ENCODE measurements at places on chromosomes 5 and 9.
A peak's percentile ranks its signal among the peaks of the same experiment; 100 is the strongest.

DNA sequence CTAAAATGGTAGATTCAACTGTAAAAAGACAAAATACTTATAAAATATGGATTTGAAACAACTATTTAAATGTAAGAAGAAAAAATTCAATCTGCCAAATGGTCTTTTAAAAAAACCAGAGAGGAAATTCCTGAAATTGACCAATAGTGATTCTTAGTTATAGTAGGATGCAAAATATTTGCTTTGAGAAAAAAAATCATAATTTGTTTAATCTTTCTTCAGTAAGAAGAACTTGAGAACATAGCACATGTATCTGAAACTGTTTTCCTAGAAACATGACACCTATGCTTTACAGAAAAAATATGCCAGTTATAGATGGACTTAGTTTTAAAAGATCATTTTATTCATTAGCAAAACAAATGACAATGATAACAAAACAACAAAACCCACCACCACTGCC is 186.9 kb upstream of the CD180 start:
- DNase-seq, result no peak

DNA sequence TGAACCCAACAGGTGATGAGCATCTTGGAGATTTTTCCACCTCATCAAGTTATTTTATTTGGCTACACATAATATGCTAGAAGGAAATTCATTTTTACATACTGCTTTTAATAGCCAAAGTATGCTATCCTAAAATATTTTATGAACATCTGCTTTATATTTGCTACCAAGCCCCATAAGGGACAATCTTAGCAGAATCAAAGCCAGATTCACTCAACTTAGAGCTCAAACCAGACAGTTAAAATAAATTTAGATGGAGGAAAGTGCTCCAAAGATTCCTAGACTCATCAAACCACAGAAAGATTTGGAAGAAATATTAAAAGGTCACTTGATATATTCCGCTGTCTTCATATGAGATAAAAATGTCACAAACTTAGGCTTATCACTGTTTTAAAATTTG is 637.1 kb upstream of the CCNG1 start:
- no peak for DNase-seq

- no peak for DNase-seq
Observed at GRCh38 chr9:126796758-126797157, 8.1 kb upstream of the ZBTB43 start.

- DNase-seq, result no peak
Observed at GRCh38 chr9:122789256-122790046, 718 bp downstream of the OR5C1 start.

DNA sequence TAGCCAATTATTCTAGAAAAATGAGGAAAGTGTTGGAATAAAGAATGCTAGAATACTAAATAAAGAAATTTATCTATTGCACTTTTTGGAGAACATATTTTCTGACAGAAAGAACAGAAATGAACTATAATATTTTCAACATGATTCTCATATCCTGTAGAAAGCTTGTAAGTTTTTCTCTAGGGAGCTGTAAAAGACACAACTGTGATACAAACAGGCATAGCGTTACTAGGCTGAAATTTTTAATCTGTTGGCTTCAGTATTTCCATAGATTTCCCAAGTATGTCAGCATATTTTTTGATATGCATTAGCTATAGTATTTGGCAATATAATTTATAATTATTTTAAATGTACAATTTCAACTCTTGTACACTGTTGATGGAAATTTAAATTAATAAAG is 31.3 kb downstream of the ANXA1 start:
- no peak for DNase-seq

- DNase-seq, result no peak
Observed at GRCh38 chr9:109172935-109173334, 5.9 kb upstream of the FRRS1L start.

GRCh38 chr5:159774476-159775031 is 141.7 kb upstream of the ADRA1B start:
- no peak for DNase-seq

GRCh38 chr5:139648205-139649081 is at the start of gene CXXC5:
TSS of gene CXXC5 (plus strand) at chr5:139648349. CDS start at chr5:139680524, 32,175 bp downstream.
- peak; percentile 53 for DNase-seq

DNA sequence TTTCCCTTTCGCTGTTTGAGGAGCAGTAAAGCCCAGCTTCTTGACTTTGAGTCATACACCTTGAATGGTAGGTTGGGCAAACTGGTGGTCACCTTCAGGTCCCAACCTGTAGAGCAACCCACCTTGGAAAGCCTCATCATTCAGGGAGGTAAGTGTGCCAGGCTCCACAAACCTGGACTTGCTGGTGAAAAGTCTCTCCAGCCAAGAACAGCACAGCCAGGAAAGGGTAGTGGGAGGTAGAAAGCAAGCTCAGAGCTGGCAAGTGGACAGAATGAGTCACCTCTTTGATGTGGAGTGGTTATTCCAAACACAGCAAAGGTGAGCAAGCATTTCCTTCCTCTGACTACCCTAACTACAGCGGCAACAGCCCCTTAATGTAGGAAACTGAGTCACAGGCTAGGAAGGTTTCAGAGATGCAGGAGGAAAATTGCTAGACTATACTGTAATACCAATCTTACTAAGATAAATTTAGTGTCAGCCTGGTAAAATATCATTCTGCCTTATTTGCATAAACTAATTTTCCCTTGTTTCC is 117.5 kb upstream of the MTAP start:
- no peak for DNase-seq

GRCh38 chr5:124236361-124237205 is 509.9 kb downstream of the ZNF608 start:
- no peak for DNase-seq

- DNase-seq, result no peak
Observed at GRCh38 chr5:79507251-79508205, 6.4 kb downstream of the HOMER1 start.

- DNase-seq, result no peak
Observed at GRCh38 chr9:92507496-92507895, 25.2 kb upstream of the ASPN start.

DNA sequence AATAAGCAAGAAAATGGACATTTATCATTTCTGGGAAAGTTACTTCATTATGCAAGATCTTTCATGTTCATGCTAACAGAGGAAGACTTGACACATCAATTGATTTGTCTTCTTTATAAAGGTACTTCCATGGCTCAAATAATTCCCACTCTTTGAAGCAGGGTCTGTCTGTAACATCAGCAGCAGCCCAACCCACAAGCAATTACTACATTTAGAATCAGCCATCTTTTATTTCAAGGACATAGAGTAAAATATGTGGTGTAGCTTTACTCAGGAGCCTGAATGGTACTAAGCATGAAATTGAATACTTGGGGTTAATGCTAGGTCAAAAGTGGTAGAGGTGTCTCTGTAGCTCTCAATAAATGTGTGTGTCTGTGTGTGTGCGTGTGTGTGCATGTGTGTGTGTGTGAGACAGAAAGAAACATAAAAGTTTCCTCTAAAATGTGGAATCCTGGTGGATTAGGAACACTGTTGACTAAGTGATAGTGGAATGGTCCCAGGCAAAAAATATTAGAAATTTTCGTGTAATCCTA is 581.1 kb downstream of the CAAP1 start:
- no peak for DNase-seq

GRCh38 chr9:110249603-110250002 is 6.7 kb downstream of the TXN start:
- no peak for DNase-seq

GRCh38 chr9:84822589-84823233 is 153.2 kb downstream of the NTRK2 start:
- no peak for DNase-seq

- no peak for DNase-seq
Observed at GRCh38 chr9:134060546-134060945, 7.3 kb downstream of the BRD3 start.

DNA sequence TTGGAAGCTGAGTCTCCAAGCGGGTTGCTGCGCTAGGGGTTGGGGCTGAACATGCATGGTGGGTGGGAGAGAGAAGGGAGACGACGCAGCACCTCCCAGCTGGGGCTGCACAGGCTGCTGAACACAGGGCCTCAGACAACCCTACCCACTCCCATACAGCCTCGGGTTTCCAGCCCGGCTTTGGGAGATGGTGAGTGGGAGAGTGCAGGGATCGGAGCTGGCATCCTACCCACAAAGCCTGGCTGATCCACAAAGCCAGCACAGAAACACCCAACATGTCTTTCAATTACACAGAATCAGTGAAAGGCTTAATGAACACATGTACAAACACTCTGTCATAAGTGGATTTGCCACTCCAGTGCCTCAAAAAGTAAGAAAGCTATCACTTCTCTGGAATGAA is 64.8 kb downstream of the NSG2 start:
- DNase-seq, result no peak

GRCh38 chr5:160064417-160064810 is 54.8 kb downstream of the PWWP2A start:
- no peak for DNase-seq

DNA sequence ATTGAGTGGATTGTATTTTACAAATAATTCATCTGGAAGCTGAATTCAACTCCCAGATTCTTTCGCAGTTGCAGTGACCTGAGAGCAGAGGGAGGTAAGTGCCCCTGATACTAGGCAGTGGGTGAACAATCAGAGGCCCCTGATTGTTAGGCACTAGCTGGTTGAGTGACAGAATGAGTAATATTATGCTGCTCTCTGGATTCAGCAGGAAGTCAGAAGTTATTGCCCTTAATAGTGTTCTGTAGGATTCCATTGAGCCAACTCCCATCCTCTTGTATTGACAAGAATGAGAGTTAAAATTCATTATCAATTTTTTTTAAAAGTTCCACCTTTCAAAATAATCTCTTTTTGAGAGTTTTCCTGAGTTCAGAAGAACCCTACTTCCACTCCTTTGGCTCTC is 301.2 kb downstream of the DTWD2 start:
- DNase-seq, result no peak

DNA sequence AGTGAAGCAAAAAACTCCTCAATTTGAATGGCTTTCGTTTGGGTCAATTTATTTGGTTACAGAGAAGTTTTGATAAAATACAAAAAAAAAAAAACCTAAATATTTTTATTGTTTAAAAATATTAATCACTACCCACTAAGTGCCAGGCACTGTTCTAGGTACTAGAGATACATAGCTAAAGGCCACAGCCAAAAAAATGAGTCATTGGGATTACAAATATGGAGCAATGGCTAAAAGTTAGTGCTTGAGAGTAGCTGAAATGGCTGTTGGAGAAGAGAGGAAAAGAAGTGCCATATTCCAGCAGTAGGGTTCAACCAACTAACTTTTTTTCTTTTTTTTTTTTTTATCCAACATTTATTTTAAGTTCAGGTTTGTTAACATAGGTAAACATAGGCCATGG is 130.1 kb upstream of the PTGER4 start:
- no peak for DNase-seq

DNA sequence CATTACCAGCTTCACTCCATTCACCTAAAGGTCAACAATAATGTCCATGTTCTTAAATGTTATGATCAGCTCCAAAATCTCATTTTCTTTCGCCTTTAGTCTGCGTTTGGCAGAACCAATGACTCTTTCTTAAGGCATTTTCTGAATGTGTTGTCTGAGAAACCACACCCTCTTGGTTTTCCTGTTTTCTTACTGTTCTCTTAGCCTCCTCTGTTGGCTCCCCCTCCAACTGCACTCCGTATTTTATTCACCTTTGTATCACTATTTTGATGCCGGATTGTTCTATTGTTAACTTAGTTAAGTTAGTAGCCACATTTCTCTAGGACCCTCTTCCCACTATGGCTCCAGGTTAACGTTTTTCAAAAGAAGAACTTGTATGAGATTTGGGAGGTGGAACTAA is 185.6 kb downstream of the DMAC1 start:
- DNase-seq, result no peak

DNA sequence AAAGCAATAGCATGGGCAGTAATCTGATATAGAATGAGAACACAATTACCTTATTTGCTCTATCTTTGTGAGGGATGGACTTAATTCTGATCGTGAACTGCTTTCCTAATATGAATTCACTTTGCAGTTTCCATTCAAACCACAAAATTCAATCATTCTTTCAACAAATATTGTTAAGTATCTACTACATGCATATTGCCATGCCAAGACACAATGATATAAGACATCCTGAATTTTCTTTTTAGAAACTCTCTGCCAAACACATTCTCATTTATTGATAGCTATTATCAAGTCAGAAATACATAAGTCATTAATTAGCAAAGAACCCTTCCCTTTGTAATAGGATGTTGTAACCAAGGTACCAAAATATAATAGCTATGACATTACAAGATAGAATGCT is 121.6 kb upstream of the TARS1 start:
- DNase-seq, result no peak

DNA sequence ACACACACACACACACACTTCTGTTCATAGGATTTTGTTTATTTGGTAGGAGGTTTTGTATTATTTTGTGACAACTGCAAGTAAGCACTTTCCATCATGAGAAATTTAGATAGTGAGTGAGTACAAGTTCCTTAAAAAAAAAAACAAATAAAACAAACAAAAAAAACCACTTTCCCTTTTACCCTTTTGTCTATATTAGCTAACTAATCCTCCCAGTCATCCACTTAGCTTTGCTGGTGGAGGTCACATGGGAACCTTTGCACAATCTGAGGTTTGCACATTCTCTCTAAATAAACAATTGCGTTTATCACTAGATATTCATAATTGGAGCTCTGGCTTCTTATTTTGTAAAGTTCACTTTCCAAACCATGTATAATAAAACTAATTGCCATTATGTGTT is 6.8 kb downstream of the ITGA1 start:
- no peak for DNase-seq

- DNase-seq, result no peak
Observed at GRCh38 chr9:19807182-19807892, 18.5 kb upstream of the SLC24A2 start.

GRCh38 chr5:25579111-25579510 is 934.3 kb upstream of the CDH10 start:
- no peak for DNase-seq

DNA sequence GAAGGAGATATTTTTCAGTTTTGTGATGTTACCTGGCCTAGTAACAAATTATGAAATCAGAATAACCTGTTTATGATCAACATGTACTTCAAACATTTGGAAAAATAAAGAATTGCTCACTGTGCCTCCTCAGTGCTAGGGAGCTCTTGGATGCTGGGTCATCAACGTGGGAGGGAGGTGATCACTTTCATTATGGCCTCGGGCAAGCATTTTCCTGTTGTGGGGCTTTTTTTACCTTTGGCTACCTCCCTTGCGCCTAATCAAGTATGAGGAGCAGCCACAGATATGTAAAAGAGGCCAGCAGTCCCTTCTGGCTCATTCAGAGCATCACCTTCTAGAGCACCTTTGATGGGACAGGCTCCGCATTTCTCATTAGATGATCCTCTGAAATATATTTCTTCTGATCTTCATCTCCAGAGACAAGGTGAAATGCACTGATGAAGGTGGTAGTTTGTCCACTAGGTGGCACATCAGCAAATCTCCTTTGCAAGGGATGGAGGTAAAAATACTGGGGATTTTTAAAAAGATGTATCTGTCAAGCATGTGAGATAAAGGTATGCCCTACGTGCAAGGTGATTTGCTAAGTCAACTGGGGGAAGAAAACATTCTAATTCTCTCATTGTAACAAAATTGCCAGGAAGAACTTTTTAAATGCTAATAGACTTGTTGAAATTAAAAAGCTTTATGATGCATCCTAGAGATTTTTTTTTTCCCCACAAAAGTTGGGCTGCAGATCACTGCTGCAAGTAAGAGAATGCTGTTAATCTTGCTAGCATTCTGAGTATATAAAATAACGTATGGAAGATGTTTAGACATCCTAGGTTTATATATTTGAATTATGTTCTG is 218.2 kb downstream of the MAST4 start:
- no peak for DNase-seq

- no peak for DNase-seq
Observed at GRCh38 chr5:106966686-106967315, 703.9 kb downstream of the EFNA5 start.
